ENCODE measurements at places on chromosomes 2 and 18.

- no peak for DNase-seq
These were observed 373.6 kb downstream of the NYAP2 start for GRCh38 chr2:225773148-225773547.

DNA sequence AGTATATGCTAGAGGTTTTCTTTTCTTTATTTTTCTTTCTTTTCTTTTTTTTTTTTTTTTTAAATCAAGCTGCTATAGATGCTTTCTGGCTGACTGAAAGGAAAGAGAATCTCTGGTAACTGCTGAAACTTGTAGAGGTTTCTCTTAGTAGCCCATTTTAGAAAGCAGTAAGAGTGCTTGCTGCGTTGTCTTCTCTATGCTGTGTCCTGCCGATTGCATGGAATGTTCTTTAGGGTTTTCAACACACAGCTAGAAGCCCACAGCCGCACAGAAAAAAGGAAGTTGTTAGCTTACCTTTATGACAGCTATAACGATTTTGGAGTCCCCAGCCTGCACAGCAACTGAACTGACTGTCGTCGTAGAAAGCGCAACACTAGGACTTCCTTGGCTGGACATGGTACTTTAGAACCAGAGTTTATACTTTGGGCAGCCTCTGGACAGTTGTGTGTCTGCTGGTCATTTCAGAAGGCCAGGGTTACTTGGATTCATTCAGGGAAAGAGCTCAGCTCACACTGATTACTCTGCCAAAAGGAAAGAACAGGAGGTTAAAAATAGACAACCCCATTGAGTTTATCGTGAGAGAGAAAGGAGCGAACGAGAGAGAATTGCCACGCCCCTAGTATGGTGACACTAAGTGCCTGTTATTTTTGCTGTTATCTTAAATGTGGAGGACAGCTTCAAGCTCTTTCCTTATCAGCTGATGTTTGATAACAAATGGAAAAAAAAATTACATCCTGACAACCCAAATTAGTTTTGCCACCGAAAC lies at the start of gene CCDC141:
TSS of gene CCDC141 (minus strand) at position 592 of the 766 bp plus-strand sequence. CDS start at position 396, 196 bp downstream.
- DNase-seq = no peak

GRCh38 chr18:8374676-8375075 lies 234.6 kb upstream of the RAB12 start:
- no peak for DNase-seq

GRCh38 chr18:9749611-9750010 lies 41.5 kb downstream of the RAB31 start:
- no peak for DNase-seq

DNA sequence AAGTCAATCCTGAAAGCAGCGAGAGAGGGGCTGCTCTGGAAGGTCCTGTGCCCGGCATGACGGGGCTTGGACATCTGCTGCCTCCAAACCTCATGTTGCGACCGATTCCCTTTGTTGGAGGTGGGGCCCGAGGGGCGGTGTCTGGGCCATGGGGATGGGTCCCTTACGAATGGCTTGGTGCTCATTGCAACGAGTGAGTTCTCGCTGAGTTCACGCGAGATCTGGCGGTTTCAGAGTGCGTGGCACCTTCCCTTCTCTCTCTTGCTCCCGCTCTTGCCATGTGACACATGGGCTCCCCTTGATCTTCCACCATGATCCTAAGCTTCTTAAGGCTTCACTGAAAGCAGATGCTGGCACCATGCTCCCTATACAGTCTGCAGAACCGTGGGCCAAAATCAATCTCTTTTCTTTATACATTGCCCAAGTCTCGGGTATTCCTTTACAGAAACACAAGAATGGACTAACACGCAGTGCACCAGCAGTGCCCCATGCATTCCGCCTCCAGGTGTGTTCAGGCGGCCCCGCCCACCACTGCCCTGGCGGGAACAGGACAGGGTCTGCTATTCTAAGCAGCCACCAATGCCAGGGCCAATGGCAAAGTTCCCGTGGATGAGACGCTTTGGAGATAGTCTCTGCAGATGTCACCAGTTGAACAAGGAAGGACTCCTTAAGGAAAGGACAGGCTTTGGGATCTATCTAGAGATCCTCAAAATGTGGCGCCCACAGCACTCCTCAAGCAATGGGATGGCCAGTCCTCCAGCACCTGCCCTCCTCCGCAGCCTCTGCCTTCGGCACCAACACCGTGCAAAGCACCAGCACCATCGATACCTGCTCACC lies 63.4 kb downstream of the ZNF516 start:
- DNase-seq = no peak

- no peak for DNase-seq
These were observed 11.8 kb downstream of the RASGRP3 start for GRCh38 chr2:33488178-33488690.

DNA sequence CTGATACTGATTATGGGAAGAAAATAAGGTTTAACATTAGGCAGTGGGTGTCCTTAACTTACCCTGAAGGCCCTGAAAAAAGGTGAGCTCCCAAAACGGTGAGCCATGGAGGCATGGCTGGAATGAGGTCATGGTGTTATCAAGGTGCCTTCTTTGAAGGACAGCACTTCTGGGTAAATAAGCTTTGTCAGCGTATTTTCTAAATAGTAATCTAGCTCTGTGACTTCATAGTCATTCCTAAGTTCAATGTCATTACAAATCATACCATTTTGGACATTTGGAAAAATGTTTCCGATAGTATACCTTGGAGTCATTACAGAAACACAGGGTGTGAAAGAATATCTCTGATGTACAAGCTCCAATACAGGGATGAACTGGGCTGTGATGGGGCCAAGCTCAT lies 35.2 kb upstream of the CNGA3 start:
- no peak for DNase-seq

DNA sequence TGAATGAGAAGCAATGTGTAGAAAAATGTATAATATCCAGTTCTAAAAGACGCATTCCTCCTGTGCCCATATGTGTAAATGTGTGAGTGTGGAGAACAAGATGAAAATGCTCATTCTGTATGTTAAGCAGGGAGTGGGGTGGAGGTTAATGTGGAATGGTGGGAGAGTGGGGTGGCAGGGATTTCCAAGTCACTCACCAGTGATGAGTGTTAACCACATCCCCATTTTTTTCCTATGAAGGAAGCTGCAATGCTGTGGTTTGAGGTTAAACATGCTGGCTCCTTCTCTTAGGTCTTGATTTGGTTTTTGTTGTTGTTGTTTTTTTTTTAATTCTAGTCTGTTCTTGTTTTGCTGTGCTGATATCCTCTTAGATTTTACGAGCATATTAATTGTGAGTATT lies 169.4 kb downstream of the NEDD4L start:
- DNase-seq = no peak

GRCh38 chr2:224134003-224134734 lies 95.1 kb upstream of the SERPINE2 start:
- no peak for DNase-seq

GRCh38 chr2:27446057-27446456 lies 3.9 kb downstream of the KRTCAP3 start:
- DNase-seq = no peak

GRCh38 chr2:40740419-40740818 lies 288.5 kb upstream of the SLC8A1 start:
- no peak for DNase-seq

DNA sequence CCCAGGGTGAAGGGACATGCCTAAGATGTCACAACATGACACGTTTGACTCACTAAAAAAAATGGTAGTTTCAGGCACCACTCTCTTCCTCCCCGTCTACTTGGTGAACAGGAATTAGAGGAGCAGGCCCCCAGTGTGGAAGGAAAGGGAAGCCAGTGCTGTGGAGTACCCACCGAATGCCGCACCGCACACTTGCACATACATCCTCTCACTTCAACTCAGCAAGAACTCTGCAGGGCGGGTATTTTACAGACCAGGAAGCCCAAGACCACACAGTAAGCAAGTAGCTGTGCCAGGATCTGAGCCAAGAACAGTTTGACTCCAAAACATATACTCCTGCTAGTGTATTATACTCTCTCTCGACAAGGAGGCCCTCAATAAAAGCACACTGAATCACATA lies 69.8 kb downstream of the BCL2 start:
- no peak for DNase-seq

DNA sequence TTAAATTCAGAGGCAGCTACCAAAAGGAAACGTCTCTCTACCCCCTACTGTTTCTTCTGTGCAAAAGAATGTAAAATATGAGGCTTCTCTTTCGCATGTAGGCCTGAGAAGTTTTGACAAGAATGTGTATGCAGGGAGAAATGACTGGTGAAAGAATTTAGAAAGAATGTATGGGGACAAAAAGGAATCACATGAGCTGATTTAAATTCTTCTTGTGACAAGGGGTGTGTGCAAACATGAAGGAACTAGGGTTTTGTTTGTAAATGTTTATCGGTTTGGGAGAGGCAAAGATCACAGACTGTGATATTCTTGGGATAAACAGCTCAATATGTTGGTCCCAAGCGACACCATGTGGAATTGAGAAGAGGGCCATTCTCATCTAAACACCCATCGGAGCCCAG lies 345.2 kb upstream of the VRK2 start:
- DNase-seq = no peak

DNA sequence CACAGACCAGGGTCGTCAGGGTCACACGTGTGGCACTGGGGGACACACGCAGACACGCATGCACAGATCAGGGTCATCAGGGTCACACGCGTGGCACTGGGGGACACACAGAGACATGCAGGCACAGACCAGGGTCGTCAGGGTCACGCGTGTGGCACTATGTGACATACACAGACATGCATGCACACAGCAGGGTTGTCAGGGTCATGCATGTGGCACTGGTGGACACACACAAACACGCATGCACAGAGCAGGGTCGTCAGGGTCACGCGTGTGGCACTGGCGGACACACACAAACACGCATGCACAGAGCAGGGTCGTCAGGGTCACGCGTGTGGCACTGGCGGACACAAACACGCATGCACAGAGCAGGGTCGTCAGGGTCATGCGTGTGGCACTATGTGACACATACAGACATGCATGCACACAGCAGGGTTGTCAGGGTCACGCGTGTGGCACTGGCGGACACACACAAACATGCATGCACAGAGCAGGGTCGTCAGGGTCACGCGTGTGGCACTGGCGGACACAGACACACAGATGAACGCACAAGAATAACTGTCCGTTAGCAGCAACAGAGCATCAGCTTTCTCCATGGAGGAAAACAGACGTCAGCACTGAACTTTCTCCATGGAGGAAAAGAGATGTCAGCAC lies 34.9 kb downstream of the HDAC4 start:
- DNase-seq = no peak

DNA sequence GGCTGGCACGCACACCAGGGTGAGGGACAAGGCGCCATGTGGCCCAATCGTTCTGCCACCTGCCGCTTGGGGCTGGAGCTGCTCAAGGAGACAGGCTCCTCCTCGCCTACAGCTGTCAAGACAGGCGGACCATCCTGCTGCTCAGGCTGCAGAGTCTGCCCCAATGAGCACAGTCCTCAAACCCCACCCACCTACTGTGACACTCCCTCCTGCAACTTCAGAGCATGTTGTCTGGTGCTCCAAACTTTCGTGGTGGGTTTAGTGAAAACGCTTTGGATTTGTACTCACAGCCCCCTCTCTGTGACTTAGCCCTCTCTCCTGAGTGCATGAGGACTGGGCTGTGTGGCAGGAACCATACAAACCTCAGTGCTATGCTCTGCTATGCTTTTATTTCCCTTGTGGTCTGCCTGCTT lies 23.2 kb upstream of the SLC35F6 start:
- no peak for DNase-seq

GRCh38 chr18:74531043-74531442 lies 3.3 kb upstream of the CNDP1 start:
- no peak for DNase-seq

DNA sequence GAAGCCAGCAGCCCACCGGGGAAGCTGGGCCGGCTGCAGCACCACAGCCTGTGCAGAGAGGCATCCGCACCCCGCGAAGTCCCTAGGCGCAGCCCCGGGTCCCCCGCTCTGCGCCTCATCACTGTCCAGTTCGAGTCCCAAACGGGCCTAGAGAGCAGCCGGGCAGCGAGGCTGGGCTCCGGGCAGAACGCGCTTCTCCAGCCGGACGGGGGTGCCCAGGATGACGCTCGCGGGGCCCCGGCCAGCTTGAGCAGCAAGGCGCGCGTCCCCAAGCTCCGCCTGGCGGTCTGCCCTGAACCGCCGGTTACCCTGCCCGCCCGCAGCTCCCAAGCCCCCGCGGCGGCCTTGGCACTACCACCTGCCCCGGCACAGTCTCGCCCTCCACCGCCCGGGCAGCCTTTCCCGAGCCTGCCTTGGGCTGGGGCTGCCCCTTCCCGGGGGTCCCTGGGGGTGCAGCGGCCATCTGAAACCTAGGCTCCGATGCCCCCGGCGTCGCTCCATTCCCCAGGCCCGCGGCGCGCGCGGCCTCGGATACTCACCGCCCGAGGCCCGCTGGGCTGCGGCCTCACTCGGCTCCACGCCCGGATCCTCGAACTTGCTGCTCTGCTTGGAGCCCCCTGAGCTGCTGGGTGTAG lies 591 bp downstream of the SLC16A14 start:
- no peak for DNase-seq

DNA sequence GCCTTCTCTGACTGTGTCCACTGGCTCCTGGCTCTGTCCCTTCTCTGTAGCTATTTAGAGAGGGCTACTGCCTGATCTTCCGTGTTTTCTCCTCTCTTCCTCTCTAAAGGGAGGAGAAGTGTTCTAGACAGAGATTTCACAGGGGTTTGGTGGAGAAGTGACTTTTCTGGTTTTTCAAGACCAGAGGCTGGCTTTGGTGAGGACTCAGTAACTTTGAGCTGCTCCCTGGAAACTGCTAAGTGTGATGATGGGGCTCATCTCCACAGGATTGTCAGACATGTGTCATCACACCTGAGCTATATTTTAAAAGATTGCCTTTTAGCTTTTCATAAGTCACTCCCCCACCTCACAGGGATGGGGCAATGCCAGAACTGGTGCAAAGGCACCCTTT lies 6.2 kb downstream of the MAL start:
- no peak for DNase-seq

DNA sequence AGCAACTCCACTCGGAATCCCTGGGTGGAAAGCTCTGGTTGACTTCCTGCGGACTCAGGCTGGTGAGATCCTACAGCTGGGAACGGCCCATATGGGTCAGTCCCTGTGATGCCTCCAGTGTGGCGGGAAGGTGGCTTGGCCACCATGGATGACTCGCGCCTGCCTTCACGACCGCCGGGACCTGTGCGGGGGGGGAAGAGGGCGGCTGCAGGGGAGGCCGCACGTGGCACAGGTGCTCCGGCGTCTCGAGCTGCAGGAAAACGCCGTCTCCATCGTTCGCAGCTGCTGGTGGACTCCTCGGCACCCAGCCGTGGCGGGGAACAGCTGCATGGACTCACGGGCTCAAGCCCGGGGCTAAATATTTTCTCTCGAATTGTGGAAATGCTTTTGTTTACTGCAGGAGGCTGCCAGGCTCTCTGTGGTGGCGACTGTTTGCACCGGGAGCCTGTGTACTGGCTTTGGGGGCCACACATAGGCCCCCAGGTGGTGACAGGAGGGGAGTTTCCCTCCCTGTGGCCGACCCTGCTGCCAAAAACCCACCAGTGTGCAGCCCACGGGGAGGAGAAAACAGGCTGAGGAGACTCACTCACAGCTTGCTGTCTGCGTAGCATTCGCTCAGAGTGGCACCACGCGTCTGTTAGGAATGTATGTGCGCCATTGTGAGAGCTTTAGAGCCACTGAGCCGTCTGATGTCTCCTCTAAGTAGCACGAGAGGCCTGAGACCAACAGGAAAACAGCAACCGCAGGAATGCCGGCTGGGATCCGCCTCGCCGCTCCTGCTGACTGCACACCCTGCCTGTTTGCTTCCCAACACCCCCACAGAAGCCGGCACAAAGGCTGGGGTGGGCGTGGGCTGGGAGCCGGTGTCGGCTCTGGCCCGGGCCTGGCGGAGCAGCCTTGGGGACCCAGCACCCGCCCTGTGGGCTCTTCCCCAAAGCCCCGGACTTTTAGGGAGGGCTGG lies 89.2 kb downstream of the NFATC1 start:
- no peak for DNase-seq

Measured in stimulated activated CD4-positive, alpha-beta T cell treated with anti-CD3 and anti-CD28 coated beads, Interleukin-1b, Interleukin-23, amount 100 ng/mL, for 1 hour (primary cell).